ENCODE measurements at places on chromosomes 5 and 9.
A peak's percentile ranks its signal among the peaks of the same experiment; 100 is the strongest.

DNA sequence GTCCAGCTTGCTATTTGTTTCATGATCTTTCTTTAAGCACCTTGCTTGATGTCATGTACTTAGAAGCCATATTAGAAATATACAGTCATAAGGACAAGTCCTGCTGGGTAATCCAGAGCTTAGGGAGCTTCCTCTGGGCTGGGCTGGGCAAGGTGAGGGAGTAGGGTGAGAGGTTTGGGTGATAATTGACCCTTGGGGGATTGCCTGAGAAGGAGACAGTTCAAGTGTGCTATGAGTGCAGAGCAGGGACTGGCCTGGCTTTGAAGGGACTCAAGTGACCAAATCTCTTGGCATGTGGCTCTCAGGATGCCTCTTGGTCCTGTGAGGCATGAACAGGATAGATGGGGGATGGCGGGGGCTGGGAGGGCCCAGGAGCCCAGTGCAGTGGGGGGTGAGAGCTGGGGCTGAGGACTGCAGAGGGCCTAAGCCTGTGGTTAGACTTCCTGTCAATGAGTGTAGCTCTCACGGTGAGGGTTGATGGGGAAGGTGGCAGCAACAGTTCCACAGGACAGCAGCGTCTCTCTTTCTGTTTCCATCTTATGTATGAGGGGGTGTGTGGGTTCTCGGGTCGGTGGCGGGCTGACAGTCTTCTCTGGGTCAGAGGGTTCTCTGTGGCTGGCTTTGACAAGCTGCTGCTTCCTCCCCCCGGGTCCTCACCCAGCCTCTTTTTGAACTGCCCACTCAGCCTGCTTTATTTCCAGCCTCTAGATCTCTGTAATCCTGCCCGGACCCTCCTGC lies 53.5 kb downstream of the RGS3 start:
- peak; percentile 43 for DNase-seq

- no peak for DNase-seq
Measured at GRCh38 chr5:37668524-37669047, 171.3 kb downstream of the GDNF start.

- DNase-seq: no peak
Measured at GRCh38 chr5:157107508-157107907, 1.3 kb downstream of the HAVCR2 start.

DNA sequence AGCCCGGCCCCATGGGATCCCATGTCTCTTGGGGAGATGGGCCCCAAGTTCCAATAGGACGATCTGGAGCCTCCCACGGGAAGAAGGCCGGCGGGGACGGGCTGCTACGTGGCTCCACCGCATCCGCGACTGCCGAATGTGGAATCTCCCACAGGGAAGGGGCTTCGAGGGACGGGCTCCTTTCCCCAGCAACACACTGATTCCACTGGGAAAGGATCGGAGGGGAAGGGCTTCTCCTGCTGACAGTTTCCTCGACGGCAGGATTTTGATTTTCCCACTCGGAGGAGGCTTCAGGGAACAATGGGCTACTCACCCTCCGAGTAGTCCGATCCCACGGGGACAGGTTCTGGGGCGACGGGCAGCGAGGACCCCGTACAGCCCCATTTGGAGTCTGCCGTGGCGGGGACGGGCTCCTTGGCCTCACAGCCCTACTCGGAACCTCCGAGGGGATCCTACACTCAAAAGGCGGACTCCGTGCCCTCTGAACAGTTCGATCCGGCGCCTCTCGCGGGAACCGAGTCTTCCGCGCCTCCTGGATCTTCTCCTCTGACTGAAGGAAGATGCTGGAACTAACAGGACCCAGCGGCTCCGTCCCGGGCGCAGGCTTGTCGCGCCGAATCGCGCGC lies 1.3 kb downstream of the PROB1 start:
- DNase-seq: no peak

- no peak for DNase-seq
Measured at GRCh38 chr5:2658447-2658846, 93.0 kb downstream of the IRX2 start.

- no peak for DNase-seq
Measured at GRCh38 chr9:92426501-92427145, 2.4 kb upstream of the OMD start.

- DNase-seq: no peak
Measured at GRCh38 chr5:144328980-144329379, 158.3 kb downstream of the KCTD16 start.

GRCh38 chr5:147187099-147187540 lies 47.7 kb upstream of the STK32A start:
- DNase-seq: no peak

DNA sequence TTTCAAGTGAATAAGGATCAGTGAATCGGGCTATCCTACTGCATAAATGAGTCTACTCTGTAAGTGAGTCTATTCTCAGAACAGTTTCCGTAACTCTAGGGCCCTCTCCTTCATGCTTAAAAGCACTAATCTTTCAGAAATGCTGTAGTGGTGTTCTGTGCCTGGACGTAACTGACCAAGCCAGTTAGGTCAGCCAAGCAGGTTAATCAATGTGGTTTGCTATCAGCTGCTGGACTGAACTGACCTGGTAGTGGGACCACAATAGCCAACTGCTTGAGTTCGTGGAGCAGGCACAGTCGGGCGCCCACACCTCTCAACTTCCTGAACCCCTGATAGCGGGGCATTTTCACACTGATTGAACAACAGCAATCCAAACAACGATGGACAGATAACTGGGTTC lies 6.8 kb downstream of the SLC1A3 start:
- no peak for DNase-seq

GRCh38 chr9:74333384-74334032 lies 163.6 kb upstream of the RORB start:
- no peak for DNase-seq

DNA sequence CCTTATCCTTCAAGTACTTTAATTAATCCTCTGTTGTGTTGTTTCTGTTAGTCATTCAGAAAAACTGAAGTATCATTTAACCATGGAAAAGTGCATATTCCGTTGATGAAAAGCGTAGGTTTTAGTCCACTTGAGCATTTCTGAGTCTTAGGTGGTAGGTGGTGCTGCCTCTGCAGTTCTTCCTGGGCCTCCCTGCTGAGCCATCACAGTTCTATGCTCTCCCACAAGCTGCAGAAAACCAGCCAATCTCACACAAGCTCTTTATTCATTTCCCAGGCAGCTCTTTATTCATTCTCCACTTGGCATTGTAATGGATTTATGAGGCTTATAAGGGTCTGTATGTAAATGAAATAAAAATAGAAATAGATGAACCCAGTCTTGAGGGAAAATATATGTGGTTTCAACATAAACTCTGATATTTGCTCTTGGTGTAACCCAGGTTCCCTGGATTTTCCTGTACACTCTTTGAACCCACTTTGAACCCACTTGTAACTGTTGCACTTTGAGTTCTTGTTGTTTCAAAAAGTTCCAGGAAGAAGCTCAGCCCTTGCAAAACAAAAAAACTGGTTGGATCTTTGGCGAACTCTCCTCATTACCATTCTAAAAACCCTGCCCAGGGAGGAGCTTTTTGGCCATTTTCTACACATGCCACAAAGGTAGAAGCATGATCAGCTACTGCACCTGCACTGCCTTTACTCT lies 56.0 kb downstream of the ZNF510 start:
- DNase-seq: no peak

DNA sequence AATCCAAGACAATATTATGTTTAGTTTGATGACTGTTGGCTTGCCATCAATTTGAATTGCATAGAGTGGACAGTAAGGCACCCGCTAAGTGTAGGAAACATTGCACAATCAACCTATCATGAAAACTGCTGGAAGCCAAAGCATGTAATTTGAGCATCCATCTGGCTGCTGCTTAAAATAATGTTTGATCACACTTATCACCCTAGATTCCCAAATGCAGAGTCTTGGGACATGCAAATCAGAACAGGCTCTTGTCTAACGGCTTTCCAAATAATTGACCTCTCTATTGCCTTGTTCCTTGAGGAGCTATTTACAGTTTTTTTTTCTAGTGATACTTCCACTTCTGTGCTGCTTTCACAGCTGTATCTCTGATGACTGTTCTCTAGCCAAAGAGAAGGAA lies 342.1 kb downstream of the PRR16 start:
- DNase-seq: no peak

DNA sequence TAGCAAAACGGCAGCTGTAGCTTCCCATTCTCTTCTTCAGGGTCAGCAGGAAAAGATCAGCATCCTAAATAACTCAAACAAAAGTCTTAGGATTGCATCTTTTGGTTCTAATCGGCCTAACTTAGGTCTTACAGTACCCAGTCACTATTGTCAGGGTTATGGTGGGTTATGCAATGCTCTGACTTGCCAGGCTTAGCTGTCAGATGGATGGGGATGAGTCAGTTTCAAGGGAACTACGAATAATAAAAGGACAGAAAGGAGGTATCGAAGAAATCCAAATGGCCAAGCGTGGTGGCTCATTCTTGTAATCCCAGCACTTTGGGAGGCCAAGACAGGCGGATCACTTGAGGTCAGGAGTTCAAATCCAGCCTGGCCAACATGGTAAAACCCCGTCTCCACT lies 46.5 kb downstream of the PPP1R2B start:
- no peak for DNase-seq

DNA sequence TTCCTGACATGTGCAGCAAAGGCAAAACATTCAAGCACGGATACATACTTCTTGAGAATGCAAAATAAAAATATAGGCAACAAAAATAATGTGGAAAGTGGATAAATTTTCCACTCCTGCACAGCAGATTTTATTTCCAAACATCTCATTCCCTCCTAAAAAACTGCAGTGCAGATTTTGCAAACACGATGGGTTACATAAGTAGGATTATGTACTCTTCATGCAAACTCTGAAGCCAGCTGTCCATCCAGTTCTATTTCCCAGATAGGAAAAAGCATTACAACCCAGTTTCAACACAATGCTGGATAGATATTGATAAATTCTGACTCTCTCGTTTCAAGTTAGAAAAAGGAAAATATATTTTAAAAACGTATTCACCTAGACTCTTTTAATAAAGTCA lies 52.7 kb upstream of the CCNG1 start:
- DNase-seq: no peak

DNA sequence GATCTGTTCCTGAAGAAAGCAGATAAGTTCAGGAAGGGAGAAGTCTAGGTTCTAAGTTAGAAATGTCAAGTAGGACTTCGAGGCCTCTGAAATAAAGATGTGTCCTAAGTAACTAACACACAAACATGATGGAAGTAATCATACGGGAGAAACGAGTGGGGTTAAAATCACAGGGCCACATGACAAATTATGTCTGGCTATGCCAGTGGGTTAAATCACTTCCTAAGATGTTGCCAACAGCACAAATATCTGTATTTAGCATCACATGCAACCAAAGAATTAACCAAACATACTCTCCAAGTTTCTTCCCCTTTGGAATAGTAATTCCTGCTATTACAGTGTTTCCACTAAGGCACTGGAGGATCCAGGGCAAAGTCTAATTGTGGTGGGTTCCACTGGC lies 13.7 kb upstream of the ZSWIM6 start:
- no peak for DNase-seq

DNA sequence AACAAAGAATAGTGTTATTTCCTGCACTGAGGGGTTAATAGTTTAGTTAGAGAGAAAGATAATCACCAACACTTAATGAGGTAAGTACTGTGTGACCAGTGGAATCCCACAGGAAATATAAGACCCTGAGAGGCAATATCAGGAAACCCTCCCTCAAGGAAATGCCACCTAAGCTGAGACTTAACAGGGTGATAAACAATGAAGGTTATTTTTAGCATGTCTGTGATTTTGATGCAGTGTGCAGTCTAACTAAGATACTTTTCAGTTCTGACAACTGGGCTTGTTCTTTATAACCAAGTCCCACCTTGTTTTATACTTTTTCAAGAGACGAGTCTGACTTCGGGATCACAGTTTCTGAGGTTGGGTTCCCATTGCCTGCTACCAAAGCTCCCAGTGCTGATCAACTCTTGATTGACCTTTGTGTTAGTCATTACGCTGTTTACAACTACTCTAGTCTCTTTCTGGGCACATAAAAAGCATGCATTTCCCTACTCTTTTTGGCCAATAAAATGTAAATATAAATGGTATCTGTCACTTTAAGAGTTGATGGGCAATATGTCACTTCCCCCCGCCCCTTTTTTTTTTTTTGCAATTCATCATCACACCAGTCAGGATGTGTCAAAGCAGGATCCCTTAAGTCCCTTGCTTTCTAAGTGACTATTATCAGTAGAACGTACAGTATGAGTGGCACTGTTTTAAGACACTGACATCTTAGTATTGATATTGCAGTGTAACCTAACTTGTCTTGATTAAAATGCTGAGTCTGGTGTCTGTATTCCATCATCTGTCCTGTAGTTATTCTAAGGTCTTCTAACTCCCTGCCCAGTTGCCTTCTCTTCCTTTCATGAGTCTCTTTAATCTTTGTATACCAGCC lies 31.4 kb downstream of the C6 start:
- no peak for DNase-seq

- DNase-seq: no peak
Measured at GRCh38 chr9:93300585-93301081, 116.7 kb downstream of the WNK2 start.

- DNase-seq: no peak
Measured at GRCh38 chr5:118314931-118315330, 673.4 kb downstream of the DTWD2 start.

DNA sequence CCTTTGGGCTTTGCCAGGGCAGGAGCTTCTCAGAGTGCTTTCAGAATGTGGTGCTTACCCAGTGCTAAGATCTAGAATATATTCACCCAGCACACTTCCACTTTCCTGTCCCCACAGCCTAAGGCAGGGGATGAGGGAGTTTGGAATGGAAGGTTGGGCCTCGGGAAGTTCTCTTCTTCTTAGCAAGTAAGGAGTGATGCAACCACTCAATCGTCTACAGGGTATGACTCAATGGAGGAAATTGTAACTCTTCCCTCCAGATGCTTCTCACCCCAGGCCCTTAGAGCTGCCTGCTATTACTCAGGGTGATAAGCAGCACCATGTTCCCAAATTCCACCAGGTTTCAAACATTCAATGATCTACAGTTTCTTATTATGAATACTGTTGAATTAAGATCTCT lies 30.8 kb upstream of the AGGF1 start:
- no peak for DNase-seq

- DNase-seq: no peak
Measured at GRCh38 chr9:116549061-116549664, 137.9 kb upstream of the TRIM32 start.

DNA sequence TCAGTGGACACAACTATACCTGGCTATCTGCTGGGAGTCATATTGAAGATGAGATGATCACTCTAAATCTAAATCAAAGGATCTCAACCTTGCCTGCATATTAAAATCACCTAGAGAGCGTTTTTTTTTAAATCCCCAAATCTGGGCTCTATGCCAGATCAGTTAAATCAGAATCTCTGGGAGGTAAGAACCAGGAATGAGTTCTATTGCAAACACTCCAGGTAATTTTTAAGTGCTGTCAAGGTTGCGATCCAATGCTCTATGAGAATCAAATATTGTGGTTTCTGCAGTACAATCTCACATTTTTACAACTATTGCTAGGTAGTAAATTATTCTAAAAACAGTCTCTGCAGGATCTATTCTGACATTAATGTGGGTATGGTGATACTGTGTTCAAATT lies 202.3 kb upstream of the OR13F1 start:
- no peak for DNase-seq

- DNase-seq: no peak
Measured at GRCh38 chr9:102049586-102050246, 311.3 kb upstream of the GRIN3A start.
